ENCODE measurements at places on chromosomes 2 and 18.

GRCh38 chr2:53445383-53446070 is 322.1 kb upstream of the CHAC2 start:
- peak; percentile 17 for DNase-seq

DNA sequence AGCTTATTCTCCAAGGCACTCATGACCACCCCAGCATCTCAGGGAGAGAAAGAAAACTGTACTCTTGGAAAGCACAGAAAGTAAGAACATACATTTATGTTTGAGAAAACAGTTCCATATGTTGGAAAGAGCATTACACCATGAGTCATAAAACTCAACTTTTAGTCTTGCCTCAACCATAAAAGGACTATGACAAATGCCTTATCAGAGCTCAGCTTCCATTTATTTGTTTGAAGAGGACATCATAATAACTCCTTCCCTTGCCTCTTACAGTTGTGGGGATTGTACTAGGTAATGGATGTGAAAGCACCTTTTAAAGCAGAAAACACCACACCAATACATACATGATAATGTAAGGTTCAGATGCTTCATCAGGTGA is 370.8 kb downstream of the LNPK start:
- peak; percentile 43 for DNase-seq

GRCh38 chr18:44320619-44321460 is 359.8 kb upstream of the SETBP1 start:
- DNase-seq, result no peak

GRCh38 chr2:197011021-197011417 is 84.5 kb upstream of the PGAP1 start:
- DNase-seq, result no peak

- DNase-seq, result no peak
Measured at GRCh38 chr2:171436307-171436706, 2.3 kb downstream of the DCAF17 start.

DNA sequence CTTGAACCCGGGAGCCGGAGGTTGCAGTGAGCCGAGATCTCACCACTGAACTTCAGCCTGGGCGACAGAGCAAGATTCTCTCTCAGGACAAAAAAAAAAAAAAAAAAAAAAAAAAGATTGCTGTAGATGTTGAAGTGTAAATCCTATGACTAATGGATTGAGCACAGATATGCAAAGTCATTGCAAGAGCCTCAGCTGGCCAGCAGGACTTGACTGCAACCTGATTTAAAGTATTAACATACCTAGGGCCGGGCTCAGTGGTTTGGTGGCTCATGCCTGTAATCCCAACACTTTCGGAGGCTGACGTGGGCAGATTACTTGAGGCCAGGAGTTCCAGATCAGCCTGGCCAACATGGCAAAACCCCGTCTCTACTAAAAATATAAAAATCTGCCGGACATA is 103.4 kb upstream of the MSH2 start:
- DNase-seq, result peak; percentile 62

DNA sequence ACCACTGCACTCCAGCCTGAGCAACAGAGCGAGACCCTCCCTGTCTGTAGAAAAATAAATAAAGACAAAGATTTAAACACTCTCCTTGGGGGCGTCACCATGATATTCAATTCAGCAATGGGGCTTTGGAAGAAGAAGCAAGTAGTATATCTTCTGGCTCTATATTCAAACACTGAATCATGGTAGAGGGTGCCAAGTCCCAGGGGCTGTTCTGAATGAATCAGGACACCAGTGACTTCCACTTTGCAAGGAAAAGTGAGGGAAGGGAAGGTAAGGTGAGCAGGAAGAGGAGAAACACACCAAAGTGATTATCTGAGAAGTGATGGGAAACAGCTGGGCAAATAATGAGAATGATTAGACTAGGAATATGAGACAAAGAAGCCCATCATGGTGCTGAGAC is 80.5 kb downstream of the AAK1 start:
- DNase-seq, result no peak

- DNase-seq, result no peak
Measured at GRCh38 chr2:17915099-17915498, 36.6 kb downstream of the KCNS3 start.

GRCh38 chr18:44602845-44603244 is 77.8 kb upstream of the SETBP1 start:
- DNase-seq, result no peak

DNA sequence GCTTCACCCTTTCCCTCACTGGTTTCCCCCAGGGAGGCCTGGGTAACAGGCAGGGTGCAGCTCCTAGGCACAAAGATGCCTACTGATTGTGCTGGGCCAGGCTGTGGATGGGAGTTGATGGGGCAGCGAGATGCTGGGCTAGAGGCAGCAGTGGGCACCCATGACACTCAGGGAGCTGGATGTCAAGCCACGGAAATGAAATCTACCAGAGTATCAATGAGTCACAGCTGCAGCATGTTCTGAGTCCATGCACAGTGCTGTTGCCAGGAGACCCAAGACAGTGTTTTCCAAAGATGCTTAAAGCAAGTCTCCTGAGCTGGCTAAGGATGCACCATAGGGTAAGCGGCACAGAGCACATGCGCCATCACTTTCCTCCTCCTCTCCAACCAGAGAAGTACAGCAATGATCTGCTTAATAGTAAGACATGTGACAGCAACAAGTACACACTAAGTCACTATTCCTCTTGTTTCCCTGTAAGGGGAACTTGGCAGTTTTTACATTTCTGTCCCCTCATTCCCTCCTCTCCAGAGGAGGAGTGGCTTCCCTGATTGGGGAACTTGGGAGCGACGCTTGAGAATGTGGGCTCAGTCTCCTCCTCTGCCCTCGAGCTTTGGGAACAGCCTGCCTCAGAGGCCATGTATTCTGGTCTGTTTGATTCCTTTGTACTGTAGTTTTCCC is 57.2 kb downstream of the CDC42EP3 start:
- peak; percentile 56 for DNase-seq

DNA sequence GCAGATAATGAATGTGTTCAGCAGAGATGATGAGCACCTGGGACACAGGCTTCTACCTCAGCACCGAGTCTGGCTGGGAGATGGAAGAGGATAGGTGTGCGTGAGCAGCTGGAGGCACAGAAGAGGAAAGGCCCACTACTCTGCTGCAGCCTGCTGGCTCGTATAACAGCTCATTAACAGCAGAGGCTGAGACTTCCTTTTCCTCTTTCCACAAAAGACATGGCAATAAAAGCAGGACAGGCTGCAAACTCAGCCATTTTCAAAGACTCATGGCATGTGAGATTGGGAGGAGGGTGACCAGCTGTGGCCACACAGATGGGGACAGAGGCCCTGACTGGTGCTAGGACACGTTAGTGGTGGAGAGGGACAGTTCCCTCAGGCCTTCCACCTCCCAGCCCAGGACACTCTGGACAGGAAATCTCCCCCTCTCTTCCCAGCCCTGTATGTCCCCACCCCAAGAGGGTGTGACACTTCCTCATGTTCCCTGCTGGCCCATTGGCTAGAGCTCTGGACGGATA is 60.3 kb downstream of the CACNB4 start:
- DNase-seq, result no peak

GRCh38 chr2:9993488-9994165 is 42.1 kb downstream of the GRHL1 start:
- DNase-seq, result no peak

GRCh38 chr2:27870724-27871123 is 19.5 kb downstream of the RBKS start:
- no peak for DNase-seq

- DNase-seq, result peak; percentile 31
Measured at GRCh38 chr2:200795028-200795440, 16.7 kb upstream of the BZW1 start.

- no peak for DNase-seq
Measured at GRCh38 chr2:118645876-118646275, 201.6 kb downstream of the EN1 start.

- no peak for DNase-seq
Measured at GRCh38 chr2:70753902-70754301, 14.1 kb downstream of the ADD2 start.

DNA sequence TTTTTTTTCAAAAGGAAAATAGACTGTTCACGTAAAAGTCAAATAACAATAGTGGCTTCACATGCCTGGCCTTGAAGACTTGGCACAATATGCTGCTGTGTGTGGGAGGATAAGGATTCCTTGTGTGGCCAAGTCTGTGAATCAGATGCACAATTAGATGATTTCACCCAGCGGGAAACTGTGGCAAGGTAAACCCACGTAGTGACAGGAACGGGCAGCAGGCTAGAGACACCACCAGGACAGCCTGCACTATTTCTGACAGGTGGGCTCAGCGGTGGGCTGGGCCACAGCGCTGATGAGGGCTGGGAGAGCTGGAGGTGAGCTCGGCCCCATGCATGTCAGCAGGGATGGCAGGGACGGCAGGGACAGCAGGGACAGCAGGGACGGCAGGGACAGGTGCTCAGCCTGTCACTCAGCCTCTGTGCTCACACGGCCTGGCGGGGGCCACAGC is 21.6 kb downstream of the SNORC start:
- DNase-seq, result no peak
